Muscle of back (tissue), 13 donors: ENCODE measurements at places on chromosomes 5 and 9.

DNA sequence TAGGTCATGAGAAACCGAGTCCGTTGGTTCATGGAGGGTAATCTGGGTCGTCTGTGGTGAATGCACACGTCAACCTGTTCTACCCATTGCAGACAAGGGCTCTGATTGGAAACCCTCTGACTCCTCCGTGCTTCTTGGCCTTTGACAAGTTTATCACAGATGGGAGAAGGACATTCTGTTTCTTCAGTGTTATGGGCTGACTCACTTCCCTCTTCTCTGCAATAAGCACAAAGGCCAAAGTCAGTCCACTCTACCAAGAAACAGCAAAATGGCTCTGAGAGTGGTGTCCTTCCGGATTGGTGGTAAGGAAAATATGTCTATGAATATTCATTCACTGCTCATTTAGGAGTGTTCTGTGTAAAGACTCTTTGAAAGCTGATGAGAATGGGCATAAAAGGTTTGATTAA, 89.3 kb downstream of the FEM1C start:
- DNase-seq, result no peak

GRCh38 chr9:90001747-90002146, 396.9 kb downstream of the GADD45G start:
- DNase-seq, result no peak

GRCh38 chr5:125717209-125717608, 706.0 kb upstream of the GRAMD2B start:
- DNase-seq, result no peak

- DNase-seq, result no peak
These were observed 149.2 kb downstream of the GABBR2 start for GRCh38 chr9:98559561-98559960.

DNA sequence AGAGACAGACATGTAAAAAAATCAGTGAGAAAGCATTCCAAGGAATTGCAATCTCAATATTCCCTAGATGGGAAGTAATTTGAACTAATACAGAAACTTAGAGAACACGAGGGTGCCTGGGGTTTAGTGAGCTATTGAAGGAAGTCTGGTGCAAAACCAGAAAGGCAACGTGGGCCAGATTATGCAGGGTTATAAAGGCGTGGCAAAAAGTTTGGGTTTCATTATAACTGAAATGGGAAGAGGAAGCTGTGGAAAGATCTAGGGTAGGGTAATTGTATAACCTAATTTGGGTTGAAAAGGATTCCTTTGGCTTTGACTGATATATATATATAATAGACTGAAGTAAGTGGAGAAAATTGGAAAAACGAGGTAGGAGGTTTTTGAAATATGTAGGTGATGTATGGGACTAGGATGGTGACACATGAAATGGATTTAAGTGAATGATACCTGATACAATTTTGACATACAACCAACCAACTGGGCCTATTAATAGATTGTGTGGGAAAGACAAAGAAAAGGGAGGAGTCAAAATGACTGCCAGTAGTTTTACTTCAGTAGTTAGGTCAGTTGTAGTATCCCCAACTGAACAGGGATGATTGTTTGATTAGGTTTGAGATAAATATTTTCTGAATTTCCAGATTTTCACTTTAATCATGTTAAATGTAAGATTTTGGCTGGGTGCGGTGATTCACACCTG, 65.3 kb downstream of the FAM174A start:
- no peak for DNase-seq

GRCh38 chr9:106305428-106306133, 557.4 kb upstream of the ZNF462 start:
- DNase-seq, result peak; percentile 77
